T-helper 2 cell (primary cell): ENCODE measurements at places on chromosomes 5 and 9.

- DNase-seq: no peak
These were observed 97.8 kb downstream of the GPR21 start for GRCh38 chr9:123131258-123131657.

DNA sequence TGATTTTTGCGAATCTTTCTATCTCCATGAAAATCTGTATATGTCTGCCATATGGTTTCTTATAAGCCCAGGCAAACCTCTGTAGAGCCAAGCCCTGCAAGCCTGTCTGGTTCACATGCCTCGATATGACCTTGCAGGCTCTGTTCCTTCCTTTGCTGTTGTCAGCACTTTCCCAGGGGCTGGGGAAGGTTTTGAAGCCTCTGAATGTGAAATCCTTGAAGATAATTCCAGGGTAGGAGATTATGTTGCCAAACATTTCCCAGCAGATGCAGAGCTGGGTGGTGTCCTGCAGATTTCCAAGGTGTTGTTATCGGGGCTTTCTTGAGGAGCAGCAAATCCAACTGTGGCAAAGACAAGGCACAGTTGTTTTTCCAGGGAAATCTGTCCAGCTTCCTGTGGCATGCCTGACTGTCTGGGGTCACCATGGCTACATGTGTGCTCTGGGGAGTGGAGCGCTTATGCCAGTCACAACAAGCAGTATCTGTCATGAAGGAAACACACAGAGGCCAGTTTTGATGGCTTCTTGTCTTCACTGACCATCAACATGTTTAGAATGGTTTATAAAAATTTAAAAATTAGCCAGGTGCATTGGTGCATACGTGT is 60.7 kb upstream of the RPS23 start:
- DNase-seq: no peak

- DNase-seq: peak; percentile 86
These were observed 26.8 kb upstream of the TNFAIP8 start for GRCh38 chr5:119328753-119329602.

- no peak for DNase-seq
These were observed 182.3 kb upstream of the EFNA5 start for GRCh38 chr5:107853031-107853430.

- DNase-seq: no peak
These were observed 549.8 kb upstream of the DMAC1 start for GRCh38 chr9:8349376-8349775.

GRCh38 chr5:98763001-98763630 is 10.3 kb upstream of the RGMB start:
- no peak for DNase-seq

DNA sequence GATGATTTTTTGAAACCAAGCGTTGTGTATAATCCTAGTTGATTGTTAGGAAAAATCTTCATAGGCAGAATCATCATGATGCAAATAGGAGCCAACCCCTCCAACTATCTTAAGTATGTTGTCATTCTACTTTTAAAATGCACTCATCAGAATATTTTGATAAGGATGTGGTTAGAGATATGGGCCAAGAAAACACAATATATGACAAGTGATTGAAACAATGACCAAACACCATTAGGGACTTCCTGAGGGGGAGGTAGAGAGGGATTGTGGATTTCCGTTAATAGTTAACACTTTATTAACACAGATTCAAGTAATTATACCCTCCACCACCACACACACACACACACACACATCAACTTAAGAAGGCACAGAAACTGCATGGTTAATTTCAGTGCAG is 143.3 kb downstream of the ARSB start:
- DNase-seq: no peak

GRCh38 chr5:14906628-14907027 is 35.0 kb upstream of the ANKH start:
- DNase-seq: no peak

DNA sequence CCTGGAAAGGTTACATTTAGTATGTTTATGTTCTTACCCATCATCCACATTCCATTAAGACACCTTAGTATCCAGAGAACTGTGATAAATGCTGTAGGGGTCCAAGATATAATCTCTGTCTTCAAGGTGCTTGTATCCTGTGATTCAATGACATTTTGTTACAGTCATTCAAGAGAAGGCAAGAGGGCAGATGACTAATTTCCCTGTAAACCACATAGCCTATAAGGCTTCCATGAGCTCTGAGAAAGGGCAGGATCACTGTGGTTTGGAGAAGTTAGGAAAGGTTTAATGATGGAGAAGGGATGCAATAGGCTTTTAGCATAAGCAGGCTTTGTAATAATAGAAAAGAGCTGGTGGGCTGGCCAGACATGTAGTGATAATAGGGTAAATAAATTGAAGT is 40.0 kb downstream of the PAPPA start:
- DNase-seq: no peak

GRCh38 chr5:131710391-131710790 is 75.4 kb upstream of the RAPGEF6 start:
- DNase-seq: no peak

DNA sequence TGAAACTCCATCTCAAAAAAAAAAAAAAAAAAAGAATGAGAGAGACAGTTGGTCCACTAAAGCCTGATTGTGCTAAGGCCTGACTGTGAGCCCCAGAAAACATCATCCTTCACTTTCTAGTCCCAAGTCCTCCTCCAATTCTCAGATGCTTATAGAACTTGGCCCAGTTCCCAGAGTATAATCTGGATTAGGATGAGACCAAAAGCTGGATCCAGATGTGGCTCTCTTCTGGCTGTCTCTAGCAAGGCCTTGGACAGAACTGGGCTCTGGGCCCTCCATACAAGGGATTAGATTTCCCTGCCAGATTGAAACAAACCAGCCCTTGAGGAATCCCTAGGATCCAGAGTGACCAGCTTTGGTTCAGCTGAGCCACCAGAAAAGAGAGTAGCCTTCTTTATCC is 98.4 kb upstream of the ZNF366 start:
- no peak for DNase-seq

- DNase-seq: no peak
These were observed 146.3 kb downstream of the SNCAIP start for GRCh38 chr5:122458278-122458872.

DNA sequence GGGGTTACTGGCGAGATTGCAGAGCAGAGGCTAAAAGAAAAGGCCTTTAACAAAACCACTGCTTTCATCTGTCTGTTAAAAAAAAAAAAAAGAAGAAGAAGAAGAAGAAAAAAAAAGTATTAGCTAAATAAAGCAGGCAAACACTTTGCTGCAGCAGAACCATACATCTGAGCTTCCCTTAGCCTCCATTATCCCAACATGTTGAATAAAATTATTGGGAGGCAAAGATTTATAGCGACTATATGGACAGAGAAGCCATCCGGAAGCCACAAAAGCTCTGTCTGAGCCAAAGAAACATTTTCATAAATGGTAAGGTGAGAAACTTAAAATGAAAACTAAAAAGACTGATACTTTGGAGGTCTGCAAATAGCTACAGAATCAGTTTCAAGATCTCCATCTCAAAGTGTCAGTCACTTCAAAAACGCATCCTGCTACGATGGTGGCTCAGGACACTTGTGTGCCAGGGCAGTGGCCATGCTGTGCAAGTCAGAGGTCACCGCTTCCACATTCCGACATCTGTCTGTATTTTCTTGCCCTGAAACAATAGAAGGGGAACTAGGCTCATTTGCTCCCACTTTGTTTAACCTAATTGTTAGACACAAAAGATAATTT is 9.6 kb downstream of the EFNA5 start:
- no peak for DNase-seq
